ENCODE measurements at places on chromosomes 3 and 15.

GRCh38 chr15:46416544-46416943 is 781.7 kb downstream of the SQOR start:
- DNase-seq, result no peak

DNA sequence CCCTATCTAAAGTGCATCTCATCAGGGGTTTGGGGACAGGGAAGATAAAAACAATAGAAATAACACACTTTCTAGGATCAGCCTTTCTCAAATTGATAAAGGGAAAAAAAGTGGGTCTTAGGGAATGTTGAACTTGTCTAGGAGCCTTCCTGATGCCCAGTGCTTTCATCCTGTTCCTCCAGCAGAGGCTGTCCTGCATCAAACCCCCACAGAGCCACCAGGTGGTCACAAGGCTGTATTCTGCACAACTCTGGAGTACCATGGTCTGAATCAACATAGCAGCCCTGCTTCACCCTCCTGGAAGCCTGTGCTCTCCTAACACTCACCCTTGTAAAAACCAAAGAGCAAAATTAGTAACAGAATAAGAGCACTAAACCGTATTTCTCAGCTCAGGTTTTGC is 118.5 kb upstream of the SLC25A36 start:
- no peak for DNase-seq

- DNase-seq, result no peak
Observed at GRCh38 chr3:34862456-34862855, 776.9 kb upstream of the ARPP21 start.

GRCh38 chr3:8416965-8417364 is 84.7 kb upstream of the LMCD1 start:
- no peak for DNase-seq

- DNase-seq, result peak; percentile 32
Observed at GRCh38 chr15:80201256-80202015, 48.6 kb downstream of the FAH start.

GRCh38 chr15:101158166-101159095 is 93.4 kb downstream of the CHSY1 start:
- no peak for DNase-seq

DNA sequence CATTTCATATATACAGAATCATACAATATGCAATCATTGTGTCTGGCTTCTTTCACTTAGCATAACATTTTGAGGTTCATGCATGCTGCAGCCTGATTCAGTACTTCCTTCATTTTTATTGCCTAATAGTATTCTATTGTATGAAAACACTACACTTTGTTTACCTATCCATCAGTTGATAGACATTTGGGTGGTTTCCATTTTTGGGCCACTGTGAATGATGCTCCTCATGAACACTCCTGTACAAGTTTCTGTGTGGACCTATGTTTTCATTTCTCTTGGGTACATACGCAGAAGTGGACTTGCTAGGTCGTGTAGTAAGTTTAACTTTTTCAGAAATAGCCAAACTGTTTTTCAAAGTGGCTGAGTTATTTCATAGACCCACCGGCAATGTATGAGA is 18.8 kb downstream of the TNIK start:
- DNase-seq, result no peak

DNA sequence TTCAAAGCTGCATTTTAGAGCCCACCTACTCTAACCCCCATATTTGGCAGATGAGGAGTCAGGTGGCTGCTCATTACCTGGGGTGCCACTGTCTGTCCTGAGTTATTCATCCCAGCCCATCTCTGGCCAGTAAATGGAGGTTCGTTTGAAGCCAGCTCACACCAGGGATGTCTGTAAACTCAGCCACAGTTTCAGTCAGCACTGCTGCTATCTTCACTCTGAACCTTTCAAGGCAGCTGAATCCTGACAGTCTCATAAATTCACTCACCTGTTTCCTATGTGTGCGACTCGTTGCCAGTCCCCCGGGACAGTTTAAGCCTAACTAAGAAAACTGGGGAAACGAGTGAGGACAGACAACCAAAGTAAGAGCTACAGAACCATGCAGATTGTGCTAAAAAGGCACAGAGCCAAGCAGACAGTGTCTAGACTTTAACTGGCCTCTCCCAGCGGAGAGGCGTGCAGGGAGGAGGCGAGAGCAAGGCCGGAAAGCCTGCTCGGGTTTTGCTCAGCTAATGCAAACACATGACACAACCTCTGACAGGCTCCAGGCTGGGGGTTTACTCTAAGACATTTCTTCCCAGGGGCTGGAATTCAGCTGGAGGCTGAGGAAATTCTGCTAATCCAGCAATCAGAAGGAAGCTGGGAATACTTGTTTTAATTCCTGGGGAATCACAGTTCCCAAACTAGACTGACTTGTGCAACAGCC is 12.0 kb downstream of the FSTL1 start:
- no peak for DNase-seq

- peak; percentile 58 for DNase-seq
Observed at GRCh38 chr15:74958908-74959585, 2.5 kb upstream of the RPP25 start.

GRCh38 chr15:74243431-74243830 is 7.3 kb downstream of the CCDC33 start:
- DNase-seq, result no peak

DNA sequence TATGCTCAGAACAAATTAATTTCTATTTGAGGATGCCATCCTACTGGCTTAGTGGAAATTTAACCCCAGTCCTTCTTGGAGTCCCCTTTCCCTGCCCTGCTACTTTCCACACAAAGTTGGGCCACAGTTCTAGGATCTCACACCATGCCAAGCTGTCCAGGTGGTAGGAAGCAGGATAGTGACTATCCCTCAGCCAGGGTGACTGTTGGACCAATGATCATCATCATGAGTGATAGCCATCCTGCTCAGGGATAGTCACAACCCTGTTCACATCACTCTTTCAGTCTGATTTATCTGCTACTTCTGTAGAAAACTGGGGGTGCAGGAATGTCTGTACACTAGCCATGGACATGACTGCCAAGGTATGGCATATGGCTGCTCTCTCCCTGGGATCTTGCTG is 12.8 kb downstream of the HRG start:
- no peak for DNase-seq

DNA sequence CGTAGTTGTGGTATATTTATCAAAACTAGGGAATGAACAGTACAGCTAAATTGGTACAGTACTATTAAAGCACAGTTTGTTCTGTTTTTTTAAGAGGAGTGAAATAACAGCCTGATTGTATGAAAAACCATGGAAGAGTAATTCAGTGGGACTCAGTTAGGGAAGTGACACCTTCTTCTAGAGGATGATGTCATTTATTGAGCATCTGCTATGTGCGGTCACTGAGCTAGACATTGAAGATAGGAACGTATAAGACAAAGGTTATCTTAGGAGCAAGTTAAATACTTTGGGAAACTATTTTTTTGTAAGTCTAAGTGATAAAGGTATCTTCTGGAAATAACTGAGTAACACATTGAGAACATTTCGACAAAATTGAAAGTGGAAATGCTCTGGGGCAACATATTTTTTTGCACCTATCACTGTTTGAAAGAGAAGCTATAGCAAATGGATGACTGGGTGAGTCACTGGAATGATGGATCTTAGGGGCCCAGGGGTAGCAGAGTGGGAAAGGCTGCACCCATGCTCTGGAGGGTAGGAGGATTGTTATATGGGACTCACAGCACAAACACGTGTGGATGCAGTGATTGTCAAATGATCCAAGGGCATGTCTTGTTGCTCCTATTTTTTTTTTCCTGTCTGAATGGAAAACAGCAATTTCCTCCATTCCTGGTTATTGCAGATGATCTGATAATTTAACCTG is 43.0 kb downstream of the OXNAD1 start:
- DNase-seq, result no peak

DNA sequence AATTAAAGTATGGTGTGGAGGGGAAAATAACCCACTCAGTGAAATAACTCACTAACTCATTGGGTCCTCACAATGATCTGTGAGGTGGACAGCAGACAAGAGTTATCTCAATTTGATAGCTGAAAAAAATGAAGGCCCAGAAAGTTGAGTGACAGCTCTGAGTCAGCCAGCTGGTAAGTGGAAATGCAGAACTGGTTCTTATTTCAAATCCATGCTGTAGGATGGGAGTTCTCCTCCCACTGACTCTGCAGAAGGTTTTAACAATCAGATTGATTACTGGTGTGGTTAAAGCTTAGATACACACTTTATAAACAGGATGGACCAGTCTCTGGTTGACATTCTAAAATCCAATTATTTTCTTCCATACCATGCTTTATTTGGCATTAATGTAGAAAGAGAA is 87.0 kb upstream of the LMOD3 start:
- DNase-seq, result no peak

GRCh38 chr3:69786854-69787253 is 47.6 kb downstream of the MITF start:
- DNase-seq, result no peak

DNA sequence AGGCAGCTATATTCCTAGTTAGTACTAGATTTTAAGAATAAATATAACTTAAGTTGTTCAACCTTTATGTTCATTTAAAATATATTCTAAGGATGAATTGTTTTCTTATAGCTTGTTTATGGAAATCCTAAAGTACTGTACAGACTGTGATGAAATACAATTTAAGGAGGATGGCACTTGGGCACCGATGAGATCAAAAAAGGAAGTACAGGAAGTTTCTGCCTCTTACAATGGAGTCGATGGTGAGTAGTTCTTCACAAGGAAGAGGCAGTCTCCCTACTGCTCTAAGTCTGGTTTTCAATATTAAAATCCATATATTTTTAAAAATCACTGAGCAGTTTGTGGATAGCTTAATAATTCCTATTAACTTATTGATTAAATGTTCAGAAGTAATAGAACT is 29.6 kb downstream of the CALML4 start:
- no peak for DNase-seq

DNA sequence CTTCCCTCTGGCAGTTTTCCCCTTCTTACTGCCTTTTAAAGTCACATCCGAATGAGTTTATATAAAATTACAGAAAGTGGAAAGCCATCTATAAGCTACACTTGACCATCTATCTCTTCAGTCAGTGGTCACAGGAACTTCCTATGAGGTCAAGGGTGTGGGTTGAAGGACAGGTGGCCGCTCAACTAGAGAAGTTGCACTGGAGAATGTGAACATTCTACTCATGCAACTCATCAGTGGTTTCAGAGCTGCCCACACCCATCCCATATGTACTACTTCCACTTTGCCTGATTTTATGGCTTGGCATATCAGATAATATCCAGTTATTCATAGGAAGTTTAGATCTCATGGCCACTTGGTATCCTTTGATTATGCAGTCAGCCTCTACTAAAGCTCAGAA is 57.4 kb upstream of the TMEM158 start:
- DNase-seq, result no peak

- no peak for DNase-seq
Observed at GRCh38 chr3:134078169-134078831, 48.6 kb upstream of the SLCO2A1 start.

- DNase-seq, result no peak
Observed at GRCh38 chr3:51777985-51778384, 1.1 kb downstream of the IQCF6 start.

GRCh38 chr3:57919987-57920386 is 88.2 kb upstream of the FLNB start:
- no peak for DNase-seq

- no peak for DNase-seq
Observed at GRCh38 chr15:28896951-28897350, 11.2 kb downstream of the APBA2 start.

GRCh38 chr15:72116731-72117485 is 1.0 kb downstream of the MYO9A start:
- no peak for DNase-seq

DNA sequence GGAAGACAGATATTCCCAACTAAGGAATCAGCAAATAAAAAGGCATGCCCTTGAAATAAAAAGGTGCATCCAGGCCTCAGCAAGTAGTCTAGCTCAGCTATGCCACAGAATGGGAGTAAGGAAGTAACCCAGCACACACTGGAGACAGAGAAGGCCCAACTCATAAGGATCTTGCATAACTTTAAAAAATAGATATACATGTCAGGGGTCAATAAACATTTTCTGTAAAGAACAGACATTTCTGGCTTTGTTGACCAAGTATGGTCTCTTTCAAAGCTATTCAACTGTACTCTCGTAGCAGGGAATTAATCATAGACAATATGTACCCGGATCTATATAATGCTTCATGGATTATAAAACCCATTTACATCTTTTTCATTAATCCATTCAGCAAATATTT is 449.3 kb downstream of the TAFA4 start:
- no peak for DNase-seq

- DNase-seq, result peak; percentile 60
Observed at GRCh38 chr3:105368566-105369499, 2.1 kb downstream of the ALCAM start.

- DNase-seq, result peak; percentile 72
Observed at GRCh38 chr3:126259411-126260391, 79.3 kb upstream of the ALDH1L1 start.

DNA sequence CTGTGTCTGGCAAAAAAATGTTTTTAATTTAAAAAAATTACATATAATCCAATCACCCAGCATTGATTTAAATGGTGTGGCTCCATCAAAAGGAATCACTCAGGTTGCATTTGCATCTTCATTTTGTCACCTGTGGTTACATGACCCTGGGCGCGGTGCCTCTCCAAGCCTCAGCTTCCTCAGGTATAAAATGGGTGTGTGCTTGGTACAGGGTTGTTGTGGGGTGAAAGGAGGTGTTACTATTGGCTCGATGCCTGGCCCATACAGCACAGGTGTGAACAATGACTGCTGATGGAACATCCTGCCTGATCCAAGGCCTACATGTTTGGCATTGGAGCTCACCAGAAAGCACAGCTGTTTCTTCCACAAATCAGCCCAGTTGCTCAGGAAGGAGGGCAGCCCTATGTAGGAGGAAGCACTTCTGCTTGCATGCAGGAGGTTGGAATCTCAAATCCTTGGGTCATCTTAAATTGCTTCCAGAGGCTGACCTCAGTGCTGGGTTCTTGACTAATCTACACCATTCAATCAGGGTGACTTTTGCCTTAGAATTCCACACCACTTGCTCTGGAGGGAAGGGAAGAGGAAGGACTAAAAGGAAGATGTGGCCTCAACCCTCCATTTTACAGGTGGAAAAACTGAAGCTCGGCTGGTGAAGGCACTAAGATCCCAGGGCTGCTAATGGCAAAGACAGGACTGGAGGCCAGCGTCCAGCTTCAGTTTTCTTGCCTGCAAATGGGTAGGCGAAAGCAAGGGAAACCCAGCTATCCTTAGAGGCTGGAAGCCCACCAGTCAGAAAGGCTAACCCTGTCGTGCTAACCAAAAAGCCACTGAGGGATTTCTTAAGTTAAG is 31.7 kb downstream of the BHLHE40 start:
- no peak for DNase-seq

DNA sequence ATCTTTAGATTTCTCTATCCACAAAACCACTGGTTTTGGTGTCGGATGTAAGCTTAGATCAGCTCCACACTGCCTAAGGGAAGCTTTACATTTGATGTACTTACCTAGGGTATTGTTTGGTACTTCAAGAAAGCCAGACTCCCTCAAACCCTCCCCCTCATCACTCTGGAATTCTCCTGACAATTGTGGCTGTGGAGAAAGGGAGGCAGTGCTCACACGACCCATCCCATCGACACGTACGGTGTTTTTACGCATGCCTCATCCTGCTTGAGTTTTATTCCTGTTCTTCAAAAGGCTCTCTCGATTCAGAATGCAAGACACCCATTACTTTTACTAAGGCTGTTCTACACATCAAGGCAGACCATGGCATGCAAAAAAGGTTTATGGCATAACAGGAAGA is 67.3 kb upstream of the ONECUT1 start:
- no peak for DNase-seq
